Activated naive CD4-positive, alpha-beta T cell (primary cell): ENCODE measurements at places on chromosomes 2 and 18.

DNA sequence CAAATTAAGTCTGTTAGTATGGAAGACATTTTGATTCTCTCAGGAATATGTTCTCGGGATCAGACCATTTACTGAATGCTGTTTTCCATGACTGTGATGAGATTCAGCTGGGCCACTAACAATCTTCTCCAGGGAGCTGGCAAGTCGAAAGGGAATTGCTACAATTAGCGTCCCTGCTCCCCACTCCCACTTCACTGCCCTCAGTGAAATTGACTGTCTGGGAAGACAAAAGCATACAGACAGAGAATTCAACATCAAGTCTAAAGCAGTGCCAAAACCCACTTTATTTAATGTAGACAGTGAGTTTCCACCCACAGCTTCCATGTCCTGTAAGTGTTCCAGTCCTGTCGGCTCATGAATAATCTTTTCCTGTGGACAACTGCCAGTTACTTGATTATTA, 34.0 kb upstream of the COL3A1 start:
- no peak for DNase-seq

GRCh38 chr2:10889651-10890215, 22.0 kb upstream of the KCNF1 start:
- DNase-seq = no peak

GRCh38 chr2:117379928-117380327, 434.6 kb upstream of the DDX18 start:
- DNase-seq = no peak

DNA sequence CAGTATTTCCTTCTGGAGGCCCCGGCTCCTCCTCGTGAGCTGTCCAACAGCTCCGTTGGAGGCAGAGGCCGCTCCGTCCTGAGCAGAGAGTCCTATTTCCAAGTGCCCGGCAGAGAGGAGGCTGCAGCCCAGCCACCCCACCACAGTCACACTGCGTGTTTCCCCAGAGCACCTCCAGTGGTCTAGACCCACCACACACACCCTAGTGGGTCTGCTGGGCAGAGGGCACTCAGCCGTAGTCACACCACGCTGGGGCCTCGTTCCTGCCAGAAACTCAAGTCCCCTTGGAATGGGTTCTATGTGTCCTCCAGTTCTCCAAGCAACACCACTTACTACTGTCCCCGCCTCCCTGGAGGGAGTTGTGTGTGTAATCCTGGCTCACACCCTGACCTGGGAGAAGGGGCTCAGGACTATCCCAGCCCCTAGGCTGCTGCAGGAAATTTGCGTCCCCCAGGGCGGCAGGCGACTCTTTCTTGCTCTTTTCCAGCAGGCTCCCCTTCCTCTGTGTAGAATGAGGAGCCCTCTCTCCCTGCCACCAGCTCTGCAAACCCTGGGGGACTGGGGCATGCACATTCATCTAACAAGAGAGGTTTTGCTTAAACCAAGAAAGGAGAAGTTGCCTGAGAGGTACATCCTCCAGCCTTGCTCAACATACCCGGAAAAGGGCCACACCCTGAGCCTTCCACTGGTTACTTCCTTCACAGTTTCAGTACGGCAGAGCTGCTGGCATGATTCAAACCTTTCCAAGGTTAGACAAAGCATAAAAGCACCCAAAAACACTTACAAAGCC, 114.1 kb downstream of the NDUFA10 start:
- no peak for DNase-seq

DNA sequence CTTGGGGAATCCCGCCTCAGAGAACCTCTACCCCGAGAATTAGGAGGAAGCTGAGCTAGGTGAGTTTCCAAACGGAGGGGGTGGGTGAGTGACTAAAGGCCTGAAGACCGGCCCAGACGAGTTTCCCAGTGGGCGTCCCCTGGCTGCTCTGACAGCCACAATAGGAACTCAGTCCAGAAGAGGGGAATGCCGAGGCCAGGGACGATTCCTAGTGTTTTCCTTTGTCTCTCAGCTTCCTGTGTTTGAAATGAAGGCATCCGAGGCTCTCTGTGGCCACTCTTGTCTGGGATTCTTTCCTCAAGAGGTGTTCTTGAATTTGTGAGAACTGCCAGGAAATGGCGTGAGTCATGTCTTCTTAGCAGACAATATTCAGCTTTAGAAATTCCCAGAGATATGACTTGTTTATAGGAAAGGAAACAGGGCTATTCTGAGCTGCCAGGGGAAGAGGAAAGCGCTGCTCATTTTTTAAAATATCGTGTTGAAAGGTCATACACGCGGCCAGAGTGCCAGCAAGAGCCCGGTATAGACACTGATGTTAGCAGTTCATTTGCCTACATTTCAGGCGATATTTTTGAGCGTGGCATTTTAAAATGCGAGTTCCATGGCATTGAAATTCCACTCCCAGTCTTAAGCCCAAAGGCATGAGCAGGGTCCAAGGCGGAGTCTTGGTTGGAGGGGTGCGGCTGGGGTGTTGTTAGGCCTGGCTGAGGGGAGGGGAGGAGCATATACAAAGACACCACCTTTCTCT, 169.1 kb upstream of the KLF7 start:
- no peak for DNase-seq

GRCh38 chr2:15010346-15010745, 377.8 kb downstream of the LRATD1 start:
- no peak for DNase-seq

DNA sequence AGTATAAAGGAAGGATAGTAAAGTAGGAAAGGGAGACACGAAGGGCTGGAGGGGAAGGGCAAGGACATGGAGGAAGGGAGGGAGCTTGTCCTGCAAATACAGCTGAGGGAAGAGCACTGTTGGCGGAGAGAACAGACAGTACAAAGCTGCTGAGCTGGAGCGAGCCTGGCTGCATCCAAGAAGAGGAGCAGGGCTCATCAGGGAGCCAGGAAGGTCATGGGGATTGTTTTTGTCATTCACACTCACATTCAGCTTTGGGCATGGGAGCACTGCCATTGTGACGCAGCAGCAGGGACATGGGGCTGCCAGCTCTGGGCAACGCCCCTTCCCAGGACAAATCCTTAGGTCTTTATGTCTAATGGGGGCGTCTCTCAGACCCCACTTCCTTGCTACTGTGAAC, 125.1 kb downstream of the COPS8 start:
- DNase-seq = no peak

DNA sequence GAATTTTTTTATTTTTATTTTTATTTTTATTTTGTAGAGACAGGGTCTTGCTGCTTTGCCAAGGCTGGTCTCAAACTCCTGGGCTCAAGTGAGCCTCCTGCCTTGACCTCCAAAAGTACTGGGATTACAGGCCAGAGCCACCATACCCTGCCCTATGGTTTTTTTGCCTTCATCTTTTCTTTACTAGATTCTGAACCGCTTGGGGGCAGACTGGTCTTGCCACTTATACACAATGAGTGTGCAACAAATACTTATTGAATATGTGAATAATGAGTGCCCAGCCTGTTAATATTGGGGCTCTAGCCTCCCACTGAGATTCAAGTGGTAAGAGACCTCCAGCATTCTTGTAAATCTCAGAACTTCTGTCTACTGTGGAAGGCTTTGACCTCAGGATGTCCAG, 3.9 kb downstream of the NCK2 start:
- DNase-seq = no peak

DNA sequence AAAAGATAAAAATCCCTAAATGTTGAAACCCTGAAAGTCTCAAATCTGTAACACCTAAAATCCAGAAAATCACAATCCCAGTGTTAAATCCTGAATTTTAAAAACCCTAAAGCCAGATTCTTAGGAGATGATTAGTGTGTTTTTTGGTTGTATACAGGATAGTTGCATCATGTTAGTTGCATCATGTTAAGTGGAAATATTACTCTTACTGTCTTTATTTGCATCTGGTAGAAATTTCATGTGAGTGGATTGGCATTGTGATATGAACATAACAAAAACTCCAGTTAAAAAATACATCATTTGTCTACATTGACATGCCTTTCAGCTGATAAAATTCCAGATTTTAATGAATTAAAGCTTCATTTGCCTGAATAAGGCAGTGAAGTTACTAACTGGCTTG, 683.1 kb upstream of the ACVR2A start:
- no peak for DNase-seq

DNA sequence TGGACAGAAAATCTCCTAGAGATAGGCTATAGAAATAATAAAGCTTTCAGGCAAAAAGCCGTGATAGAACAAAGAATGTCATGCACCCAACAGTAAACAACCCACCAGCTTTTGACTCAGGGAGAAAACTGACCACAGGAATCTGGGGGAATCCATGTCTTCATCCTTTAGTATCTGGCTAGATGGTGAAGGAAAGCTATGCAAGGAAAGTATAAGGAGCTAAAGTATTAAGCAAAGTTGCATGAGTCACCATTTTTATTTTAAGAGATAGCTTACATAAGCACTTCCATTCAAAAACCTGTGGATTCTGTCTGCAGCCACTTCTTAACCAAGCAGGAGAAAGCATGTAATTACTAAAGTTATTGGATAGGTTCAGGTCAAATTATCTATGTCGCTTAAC, 363.8 kb downstream of the LRP1B start:
- DNase-seq = no peak

- DNase-seq = no peak
Measured at GRCh38 chr2:175842996-175843395, 159.1 kb downstream of the LNPK start.

- no peak for DNase-seq
Measured at GRCh38 chr2:109497911-109498870, 115.6 kb downstream of the SEPTIN10 start.

- no peak for DNase-seq
Measured at GRCh38 chr18:70907673-70908072, 618.8 kb downstream of the SOCS6 start.
